ENCODE measurements at places on chromosomes 1 and 21.

DNA sequence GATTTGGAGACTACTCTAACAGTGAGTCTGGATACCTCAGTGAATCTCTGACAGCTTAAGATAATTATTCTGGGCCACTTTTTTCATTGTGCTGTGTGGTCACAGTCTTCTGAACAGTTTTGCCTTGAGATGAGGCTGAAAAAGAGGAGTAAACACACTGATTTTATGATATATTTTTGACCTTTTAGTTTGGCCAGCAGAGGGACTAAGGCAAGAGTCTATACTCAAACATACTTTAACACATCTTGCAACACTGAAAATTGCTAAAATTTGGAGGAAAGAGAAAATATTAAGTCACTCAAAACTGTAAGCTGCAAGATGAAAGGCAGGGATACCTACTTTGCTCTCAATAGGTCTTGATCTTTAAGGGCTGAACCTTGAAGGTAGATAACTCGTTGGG lies 182.7 kb downstream of the KCNT2 start:
- no peak for DNase-seq

DNA sequence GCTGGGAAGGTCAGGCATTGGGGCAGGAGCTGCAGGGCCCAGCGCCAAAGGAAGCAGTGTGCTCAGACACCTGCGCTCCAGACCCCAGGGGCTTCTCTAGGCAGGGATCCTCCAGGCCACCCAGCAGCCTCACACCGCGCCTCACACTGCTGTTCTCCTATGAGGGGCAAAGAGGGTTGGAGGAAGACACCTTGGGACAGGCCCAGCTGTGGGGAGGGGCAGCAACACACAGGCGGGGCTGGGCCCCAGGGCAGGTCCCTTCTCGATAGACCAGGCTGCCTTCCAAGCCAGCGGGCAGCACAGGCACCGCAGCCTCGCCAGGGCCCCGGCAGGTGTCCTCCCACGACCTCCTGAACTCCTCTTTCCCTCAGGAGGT lies 20.7 kb upstream of the PRSS38 start:
- no peak for DNase-seq

DNA sequence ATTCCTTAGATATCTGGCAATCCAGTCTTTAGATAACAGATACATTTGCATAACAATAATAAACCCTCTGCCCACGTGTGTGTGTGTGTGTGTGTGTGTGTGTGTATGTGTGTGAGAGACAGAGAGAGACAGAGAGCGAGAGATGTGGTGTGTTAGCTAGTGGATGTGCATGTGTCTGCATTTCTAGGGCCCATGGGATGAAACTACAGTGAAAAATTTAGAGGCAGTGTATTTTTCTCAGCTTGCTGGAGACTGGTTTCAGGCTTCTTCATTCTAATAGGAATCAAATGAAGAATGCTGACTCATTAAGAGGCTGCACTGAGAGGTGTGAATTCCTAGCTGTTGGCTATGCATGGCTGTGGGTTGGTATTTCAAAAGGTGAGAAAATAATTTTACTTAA lies 303.2 kb downstream of the LMX1A start:
- no peak for DNase-seq

DNA sequence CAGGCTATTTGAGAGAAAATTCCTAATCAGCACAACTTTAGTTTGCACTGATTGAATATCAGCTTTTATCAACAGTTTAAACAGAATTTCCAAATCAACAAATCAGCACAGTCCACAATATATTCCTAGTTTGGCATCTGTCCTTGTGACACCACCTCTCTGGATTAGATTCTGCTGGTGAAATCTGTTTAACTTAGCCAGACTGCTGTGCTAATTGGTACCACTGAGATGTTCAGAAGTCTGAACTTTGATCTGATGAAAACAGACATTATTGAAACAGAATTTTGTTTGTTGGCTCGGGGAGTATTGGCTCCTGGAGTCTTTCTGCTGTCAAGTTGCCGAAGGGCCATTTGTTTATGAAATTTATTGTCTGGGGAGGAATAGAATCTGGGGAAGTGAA lies 17.0 kb upstream of the NGF start:
- no peak for DNase-seq

DNA sequence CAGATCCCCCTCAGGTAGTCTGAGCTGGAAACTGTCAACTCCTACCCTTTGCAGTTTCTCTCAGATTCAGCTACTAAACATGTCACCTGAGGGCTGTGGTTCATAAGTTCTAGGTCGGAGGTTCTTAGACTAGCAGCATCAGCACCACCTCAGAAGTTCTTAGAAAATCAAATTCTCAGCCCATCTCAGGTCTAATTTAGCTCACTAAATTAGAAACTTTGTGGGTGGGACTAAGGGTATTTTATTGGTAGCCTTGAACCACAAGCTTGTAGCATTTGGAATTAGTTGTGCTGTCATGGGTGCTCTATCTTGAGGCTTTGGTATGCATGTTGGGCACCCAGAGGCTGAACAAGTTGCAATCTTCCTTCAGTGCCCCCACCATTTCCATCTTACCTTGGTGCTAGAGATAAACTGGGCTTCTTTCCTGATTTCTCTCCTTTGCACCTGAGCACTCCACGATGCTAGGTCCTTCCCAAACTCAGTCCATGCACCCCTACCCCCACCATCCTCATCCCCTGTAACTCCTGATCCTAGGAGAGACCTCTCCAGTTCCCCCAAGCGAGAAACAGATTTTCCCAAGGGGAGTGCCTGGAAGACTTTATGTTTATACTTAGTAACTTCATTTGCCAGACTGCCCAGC lies 54.2 kb downstream of the S1PR1 start:
- DNase-seq = no peak

DNA sequence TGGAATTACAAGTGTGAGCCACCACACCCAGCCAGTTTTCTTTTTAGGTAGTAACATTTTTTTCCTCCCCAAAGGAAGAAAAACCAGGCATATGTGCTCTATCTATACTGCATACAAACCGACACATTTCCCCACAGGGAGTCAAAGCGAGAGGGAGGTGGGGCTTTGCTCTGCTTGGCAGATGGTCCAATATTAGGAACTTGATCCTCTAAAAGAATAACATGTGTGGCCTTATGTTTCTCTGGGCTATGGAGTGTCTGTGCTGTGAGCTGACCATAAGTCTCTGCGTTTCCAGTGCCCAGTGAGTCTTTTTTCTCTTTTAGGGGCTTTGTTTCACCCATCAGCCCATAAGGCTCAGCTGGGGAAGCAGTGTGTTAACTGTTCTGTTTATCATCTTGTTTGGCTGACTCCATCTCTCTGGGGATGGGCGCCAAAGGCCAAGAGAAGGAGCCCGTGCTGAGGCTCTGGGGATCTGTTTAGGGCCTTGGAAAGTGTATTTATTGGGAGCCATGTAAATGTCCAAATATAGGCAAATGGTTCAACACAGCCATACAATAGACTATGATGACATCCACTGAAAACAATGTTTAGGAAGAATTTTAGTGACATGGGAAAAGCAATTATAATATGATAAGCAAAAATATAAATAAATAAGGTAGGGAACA lies 20.2 kb downstream of the LMOD1 start:
- DNase-seq = no peak

GRCh38 chr1:246219508-246220030 lies 287.5 kb downstream of the SMYD3 start:
- DNase-seq = no peak

DNA sequence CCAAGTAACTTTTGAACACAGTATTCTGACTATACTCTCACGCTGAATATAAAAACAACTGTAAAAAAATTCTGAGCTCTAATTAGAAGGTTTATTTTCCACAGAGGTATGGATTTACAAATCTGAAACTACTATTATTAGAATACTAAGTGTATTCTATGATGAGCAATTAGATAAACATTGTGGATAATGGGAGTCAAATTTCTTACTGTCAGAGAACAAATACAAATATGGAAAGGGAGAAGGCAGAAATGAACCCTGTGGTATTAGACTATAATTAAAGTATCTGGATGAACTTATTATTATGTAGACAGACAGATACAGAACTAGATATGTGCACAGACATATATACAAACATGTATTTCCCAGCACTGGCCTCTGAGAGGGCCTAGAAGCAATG lies 22.6 kb downstream of the ALDH9A1 start:
- DNase-seq = no peak

DNA sequence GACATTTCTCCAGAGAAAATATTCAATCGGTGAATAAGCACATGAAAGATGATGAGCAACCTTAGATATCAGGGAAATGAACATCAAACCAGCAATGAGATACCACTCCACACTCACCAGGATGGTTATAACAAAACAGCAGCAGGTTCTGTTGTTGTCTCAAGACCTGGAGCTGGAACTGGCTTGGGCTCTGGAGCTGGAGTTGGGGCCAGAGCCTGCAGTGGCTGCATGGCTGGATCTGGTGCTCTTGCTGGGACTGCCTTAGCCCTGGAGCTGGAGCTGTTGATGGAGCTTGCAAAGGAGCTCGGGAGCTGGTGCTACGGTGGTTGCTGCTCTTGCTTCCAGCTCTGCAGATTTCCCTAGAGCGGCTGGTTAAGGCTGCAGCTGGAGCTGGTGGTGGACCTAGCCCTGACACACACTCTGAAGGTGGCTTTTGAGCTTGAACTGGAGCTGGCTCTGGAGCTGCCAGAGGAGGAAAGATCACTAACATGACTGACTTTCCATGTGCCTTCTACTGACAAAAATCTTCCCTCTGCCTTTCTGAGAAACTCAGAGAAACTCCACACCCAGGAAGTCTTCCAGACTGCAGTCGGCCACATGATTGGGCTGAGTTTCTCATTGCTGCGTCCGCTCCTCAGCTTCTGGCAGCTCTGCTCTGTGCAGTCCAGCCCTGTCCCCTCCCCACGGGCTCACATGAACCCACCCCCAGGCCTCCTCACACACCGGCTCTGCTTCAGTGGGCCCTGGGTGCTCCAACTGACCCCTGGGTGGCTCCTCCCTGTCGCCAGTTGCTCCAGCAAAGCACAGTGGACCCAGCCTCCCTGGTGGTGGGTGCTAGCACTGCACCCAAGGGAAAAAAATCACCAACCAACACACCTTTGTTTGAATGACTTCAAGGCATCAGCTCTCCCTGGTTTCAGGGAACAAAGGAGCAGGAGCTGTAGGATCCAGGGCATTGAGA lies 139.1 kb upstream of the FMN2 start:
- no peak for DNase-seq

DNA sequence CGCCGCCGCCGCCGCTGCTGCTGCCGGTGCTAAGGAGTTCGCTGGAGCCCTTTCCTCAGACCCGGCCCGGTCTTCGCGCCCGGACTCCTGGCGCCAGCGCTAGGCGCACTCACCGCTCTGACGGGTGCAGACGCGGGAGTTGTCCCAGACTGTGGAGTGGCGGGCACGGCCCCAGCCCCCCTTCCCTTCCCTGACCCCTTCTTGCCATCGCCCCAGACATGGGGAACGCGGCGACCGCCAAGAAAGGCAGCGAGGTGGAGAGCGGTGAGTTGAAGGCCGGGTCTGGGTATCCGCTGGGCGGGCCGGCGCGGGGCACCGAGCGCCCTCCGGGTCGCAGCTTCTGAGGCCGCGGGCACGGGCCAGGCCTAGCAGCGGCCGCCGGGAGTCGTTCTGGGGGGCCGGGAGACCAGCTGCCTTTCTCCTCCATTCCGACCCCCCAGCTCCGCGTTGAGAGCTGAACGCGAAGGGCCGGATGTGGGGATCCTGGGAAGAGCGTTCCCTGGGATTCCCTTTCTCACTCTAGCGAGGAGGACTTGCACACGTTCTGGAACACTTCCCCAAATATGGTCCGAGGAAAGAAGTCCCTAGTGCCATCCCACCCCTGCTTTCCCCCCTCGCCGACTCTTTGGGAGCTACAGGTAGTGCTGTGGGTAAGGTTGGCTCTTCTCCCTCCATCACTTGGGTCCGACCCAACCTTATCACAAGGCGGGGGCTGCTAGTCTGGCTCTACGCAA lies 65.8 kb upstream of the PRKACB start:
- no peak for DNase-seq

- no peak for DNase-seq
These were observed 4.4 kb upstream of the TNFRSF25 start for GRCh38 chr1:6470132-6471085.

DNA sequence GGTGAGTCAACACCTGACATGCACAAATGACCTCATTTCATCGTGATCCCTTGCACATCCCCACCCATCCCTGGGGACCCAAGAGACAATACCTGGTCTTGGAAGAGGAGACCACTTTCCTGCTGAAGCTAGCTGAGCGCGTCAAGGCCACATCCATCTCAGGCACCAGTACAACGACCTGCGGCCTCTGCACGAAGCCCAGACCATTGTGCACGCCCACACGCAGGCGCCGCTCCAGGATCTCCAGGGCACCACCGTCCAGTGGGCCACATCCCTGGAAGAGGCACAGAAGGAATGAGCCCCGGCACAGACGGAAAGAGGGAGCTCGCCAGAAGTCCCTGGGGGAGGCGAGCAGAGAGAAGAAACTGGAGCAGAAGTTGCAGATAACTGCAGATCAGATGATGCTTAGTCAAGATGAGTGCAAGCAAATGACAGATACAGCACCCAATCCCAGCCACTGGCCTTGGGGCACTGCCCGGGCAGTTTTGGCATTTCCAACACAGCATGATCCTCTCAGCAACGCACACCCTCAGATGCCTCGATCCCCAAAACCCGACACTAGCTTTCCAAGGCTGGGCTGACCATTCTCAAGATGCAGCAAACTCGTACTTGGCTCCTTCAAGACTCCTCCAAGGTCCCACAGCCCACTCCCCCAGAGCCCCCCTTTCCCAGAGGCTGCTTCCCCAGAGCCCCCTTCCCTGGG lies 44.1 kb downstream of the NPHP4 start:
- no peak for DNase-seq

DNA sequence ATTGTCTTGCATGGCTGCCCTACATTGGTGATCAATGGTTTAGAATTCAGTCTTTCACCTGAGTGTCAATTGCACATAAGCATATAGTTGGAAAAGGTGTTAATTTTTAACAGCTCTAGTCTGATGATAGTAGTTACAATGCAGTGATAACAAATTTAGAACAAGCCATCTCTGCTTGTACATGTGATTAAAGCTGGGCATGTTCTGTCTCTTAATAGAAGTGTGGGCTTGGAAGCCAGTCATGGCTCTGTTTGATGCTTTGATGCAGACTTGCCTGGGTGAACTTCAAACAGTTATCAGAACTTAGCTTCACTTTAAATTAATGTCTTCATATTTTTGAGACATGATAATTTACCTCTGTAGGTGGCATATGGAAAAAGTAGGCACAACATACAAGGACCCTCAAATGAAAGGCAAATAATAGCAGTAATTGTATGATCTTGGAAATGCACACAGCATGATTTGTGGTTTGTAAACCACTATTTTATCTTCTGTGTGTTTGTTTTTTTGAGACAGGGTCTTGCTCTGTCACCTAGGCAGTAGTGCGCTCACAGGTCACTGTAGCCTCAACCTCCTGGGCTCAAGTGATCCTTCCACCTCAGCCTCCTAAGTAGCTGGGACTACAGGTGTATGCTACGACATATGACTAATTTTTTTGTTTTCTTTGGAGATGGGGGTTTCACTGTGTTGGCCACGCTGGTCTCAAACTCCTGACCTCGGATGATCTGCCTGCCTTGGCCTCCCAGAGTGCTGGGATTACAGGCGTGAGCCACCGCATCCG lies 3.8 kb downstream of the DDI2 start:
- no peak for DNase-seq

GRCh38 chr1:246156847-246157246 lies 350.2 kb downstream of the SMYD3 start:
- no peak for DNase-seq

GRCh38 chr1:184031092-184031408 lies 6.5 kb downstream of the COLGALT2 start:
- no peak for DNase-seq

- DNase-seq = no peak
These were observed 207.1 kb downstream of the HIVEP3 start for GRCh38 chr1:41711581-41711980.

- no peak for DNase-seq
These were observed 573 bp downstream of the TMEM234 start for GRCh38 chr1:32221581-32221979.

All from naive B cell (primary cell).